ENCODE measurements at places on chromosomes 7 and 10. TPM values are rescaled to one million over a fixed set of nuclear protein-coding genes. Genes with fewer than 3 reads are reported as not detected.

GRCh38 chr7:44987996-44988395 lies 9.2 kb upstream of the MYO1G start:
- DNase-seq: no peak

- DNase-seq: no peak
These were observed 63.5 kb downstream of the GRK5 start for GRCh38 chr10:119270762-119271366.

DNA sequence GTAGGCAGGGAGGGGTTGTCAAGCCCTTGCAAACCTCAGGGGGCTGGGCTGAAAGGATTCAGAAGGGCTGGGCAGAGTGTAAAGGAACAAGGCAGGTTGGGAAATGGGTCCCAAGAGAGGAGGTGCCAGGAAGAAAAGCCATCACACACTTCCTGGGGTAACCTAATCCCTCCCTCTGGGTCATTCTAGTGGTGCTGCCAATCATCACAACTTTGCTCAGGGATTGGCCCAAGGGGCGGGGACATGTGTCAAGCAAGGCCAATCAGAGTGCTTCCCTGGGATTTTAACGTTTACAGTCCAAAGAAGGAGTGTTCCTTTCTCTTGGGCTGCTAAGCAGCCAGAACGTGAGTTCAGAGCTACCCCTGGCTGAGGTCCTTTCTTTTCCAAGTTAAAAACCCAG lies 57.1 kb upstream of the NPTX2 start:
- DNase-seq: no peak

- no peak for DNase-seq
These were observed 29.3 kb downstream of the KCNMA1 start for GRCh38 chr10:77608281-77608680.

DNA sequence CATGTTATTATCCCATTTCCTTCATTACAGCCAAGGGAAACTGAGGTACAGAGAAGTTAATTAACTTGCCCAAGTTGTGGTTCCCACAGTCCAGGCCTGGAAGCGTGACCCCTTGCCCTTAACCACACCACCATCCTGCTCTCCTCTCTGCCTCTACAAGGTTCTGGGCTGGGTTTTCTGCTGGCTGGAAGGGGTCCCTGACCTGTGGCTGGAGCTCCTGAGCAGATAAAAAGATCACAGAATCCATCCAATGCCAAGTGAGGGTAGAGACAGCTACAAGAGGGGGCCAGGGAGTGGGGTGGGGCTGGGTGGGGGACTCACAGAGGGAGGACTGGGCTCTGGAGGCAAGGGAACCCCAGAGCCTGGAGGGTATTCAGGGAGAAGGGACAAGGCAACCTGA lies 9.7 kb downstream of the ASB10 start:
- no peak for DNase-seq

DNA sequence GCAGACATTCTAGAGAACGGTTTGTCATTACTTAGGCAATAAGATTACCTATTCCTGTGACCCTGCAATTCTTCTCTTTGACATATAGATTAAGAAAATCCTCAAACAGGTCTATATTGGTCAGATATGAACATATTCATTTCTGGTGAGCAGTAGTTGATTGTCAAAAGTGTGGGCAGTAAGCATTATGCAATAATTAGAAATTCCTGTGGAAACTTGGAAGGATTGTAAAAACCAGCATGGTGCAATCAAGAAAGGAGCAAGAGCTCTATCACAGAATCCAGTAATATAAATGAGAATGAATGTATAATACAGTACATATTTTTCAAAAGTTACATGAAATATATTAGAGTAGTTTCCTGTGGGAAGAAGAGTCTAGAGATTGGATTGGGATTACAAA lies 406.5 kb downstream of the SUGCT start:
- DNase-seq: no peak

DNA sequence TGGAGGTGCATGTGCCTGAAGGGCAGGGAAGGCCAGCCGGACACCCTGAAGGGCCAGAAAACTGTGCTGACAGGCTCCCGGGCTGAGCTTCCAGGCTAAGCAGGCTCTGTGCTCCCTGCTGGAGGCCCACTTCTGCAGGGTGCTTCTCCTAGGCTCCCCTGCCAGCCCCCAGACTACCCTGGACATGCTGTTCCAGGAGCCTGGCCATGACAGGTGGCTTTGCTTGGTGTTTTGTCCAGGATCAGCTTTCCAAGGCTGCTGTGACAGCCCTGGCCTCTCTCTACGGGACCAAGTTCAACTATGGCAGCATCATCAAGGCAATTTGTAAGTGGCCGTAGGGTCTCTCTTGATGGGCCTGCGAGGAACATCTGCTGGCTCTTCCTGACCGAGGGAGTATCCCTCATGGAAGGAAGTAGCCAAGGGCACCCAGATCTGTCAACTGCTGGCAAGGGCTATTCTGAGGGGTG lies 5.3 kb downstream of the CPA1 start:
- DNase-seq: no peak

DNA sequence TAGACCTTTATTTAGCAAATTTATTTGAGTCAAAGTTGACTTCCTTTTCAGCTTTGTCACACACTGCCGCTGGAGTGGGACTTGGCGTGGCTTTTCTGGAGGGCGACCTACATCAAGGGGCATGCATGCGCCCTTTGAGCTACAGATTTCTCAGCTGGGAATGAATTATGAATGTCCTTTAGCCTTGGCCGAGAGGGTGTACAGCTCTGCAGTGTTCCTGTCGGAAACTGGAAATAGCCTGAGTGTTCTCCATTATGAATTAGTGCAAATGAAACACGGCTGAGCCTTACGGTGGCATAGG lies 79.7 kb downstream of the GLRX3 start:
- DNase-seq: no peak

Gene TAS2R41
- total RNA-seq: not detected

Gene OR6B1
- total RNA-seq: not detected

Gene METTL27
- total RNA-seq: 2.3 TPM
